ENCODE measurements at places on chromosomes 12 and 14.

- DNase-seq: no peak
Observed at GRCh38 chr12:54840244-54840865, 14.0 kb upstream of the MUCL1 start.

GRCh38 chr12:80186727-80187217, 87.4 kb downstream of the OTOGL start:
- peak; percentile 25 for DNase-seq

DNA sequence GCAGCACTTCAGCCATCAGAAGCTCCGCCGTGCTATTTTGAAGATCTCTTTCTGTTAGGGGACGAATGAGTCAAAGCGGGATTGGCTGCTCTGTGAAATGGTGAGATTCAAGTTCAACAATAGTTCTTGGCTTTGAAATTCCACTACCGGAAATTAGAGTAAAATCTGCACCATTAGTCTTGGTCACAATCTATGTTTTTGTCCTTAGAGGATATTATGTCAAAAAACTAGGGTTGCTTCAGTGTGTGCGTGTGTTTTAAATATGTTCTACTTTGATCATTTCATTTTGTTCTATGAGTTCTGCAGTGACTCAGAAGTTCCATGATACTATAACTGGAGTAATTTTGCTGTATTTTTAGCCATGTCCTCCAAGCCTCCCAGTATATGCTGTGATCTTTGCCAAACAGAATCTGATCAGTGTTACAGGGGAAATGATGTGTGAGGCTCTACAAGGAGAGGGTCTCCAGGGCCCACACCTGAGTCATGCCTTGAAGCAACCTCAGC, 22.6 kb downstream of the GPHB5 start:
- DNase-seq: no peak

GRCh38 chr12:45235087-45236025, 19.5 kb downstream of the ANO6 start:
- no peak for DNase-seq

DNA sequence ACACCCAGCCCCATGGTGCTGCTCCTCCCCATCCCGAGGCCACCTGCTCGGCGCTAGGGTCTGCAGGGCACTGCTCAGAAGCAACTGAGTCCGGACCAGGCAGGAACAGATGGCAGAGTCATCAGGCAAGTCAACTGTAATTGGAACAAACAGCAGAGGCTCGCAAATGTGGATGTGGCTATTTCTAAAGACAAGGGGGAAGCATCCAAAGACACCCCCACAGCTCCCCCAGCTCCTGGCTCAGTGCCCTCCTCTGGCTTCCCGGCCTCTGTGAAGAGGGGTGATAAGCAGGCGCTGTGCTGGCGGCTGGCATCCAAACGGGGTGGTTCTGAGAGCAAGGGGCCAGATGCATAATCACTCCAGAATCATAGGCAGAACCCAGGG, 125.6 kb downstream of the PIWIL1 start:
- DNase-seq: no peak

- no peak for DNase-seq
Observed at GRCh38 chr14:98501335-98501734, 770.7 kb downstream of the BCL11B start.

DNA sequence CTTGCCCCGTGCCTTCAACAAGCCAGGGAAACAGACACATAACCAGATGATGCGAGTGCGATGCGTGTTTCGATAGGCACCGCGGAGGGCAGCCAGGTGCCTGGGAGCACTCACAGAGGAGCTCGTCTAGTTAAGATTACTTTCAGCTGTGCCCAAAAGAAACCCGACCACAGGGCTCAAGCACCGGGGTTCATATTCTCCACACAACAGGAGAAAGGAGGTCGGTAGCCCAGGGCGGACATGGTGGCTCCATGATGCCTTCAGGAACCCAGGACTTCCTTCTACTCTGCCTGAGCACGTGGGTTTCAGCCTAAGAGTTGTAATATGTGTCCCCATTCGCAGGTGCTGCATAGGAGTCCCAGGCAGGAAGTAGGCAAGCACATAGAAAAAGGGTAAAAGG, 53.7 kb upstream of the DDX11 start:
- DNase-seq: no peak

DNA sequence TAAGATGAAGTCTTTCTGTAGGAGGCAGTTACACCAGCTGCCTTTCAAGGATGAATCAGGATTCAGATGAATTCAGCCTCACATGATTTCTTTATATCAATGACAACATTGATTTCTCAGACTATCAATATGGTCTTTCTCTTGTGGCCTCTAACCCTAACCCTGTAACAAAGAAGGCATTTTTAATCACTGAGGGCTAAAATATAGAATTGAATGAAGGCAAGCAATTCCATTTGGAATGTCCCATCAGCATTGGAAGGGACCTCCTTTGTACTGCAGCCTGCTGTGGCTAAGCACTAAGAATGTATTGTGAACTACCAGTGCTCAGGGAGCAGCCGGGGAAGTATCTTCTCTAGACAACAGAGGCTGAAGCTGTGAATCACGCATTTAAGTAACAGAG, 90.6 kb upstream of the FRMD6 start:
- DNase-seq: no peak

GRCh38 chr14:43706900-43707299, 800.2 kb downstream of the FSCB start:
- no peak for DNase-seq

GRCh38 chr12:45743247-45743646, 13.7 kb downstream of the ARID2 start:
- DNase-seq: no peak

GRCh38 chr12:122842505-122843405, 7.5 kb downstream of the HIP1R start:
- no peak for DNase-seq

DNA sequence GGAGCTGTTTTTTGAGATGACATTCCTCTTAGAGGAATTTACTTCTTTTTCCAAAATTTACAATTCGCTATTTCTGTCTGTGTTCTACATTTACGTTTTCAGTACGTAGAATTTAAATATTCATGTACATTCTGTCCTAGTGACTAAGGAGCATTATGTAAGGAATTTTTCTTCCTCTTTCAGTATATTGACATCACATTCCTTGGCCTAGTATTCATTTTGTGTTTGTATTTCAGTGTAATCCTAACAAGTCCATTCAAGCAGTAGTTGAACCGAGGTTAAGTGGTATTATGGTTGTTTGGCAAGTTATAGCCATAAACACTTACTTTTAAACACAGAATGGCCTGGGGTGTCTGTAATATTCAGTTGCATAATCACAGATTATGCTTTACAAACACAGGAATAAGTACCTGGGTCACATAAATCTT, 465.2 kb downstream of the PCNX1 start:
- peak; percentile 15 for DNase-seq

GRCh38 chr12:116165036-116165425, 112.5 kb downstream of the MED13L start:
- no peak for DNase-seq

DNA sequence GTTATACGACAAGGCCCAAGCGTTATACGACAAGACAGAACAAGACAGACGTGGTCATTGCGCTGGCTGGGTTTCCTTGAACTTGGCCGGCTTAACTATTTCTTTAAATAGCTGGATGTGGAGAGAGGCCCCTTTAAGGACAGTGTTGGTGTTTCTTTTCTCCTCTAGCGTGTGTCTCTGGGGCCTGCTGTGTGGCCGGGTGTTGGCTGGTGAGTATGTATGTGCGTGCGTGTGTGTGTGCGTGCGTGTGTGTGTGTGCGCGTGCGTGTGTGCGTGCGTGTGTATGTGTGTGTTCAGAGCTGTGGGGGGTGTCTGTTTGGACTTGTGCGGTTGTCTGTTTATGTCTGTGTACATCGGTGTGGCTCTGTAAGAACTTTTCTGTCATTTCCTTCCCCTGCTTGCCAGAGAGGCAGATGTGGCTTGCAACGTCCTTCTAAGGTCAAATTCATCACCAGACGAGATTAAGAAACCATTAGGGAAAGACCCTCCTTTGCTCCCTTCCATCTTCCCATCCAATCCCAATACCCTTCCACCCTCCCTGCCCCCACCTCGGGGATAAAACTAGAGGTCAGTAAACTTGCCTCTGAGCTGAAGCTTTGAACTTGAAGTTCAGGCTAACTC, 78.6 kb upstream of the TBX3 start:
- DNase-seq: no peak

DNA sequence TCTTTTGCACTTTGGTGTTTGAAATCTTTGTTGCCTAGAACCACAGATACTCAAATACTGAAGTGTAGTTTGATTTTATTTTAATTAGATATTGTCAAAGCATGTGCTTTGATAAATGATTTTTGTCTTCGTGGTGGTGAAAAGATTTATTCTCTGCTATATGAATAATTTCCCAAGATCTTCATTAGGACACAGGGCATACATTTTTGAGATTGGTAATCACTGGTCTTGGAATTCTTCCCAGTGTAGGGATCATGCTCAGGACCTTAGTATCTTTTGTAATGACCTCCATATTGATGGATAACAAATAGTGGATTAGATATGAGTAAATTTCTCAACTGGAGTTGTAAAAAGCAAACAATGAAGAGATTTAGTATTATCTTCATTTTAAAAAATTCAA, 28.2 kb downstream of the TBK1 start:
- no peak for DNase-seq

GRCh38 chr12:123474485-123475245, 16.7 kb downstream of the SNRNP35 start:
- no peak for DNase-seq

DNA sequence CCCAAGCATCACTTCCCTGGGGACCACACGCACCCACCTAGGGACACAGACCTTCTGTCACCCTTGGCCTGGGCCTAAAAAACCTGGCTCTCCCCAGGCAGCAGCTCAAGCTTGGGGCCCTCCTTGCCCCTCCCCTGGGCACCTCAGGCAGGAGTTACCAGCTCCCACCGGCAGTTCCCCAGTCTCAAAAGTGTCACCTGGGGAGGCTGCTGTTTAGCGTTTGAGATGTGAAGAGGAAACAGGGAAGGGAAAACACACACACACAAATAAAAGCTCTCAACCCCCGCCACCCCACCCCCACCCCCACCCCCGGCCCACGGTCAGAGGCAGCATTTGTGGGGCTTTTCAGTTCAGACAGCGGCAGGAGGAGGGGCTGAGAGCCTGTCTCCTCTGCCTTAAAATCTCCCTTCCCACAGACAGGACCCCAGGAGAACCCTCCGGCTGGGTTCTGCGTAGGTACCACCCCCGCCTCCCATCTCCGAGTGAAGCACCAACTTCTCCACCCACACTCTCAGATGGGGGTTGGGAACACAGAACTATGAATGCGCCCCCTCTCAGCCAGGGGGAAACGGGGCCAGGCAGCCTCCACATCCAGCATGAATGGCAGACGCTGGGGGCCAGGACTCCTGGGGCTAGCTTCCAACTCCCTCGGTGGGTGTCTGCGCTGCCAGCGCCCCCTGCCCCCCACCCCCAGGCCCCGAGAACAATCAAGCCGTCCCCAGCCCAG, 3.0 kb downstream of the NCOR2 start:
- DNase-seq: peak; percentile 58

DNA sequence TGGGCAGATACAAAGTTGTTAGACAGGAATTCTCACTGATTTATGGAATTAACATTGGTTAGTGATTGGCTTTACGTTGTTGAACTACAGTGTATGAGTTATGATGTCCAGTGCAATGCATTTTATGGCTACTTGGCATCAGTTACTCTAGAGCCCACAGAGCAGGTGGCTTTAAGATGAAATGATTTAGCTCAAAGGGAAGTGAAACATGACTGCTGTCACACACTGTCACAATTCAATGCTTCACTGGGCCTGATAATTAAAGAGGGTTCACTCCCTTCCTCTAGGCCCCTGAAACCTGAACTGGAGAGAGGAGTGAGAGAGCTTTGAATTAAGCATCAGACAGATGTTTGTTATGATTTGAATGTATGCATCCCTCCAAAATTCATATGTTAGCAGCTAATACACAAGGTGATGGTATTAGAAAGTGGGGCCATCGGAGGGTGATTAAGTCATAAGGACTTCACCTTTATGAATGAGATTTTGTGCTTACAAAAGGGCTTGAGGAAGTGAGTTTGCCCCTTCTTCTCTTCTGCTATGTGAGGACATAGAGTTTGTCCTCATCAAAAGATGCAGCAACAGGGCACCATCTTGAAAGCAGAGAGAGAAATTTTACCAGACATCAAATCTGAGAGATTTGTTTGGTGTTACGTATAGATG, 175.8 kb upstream of the GRIN2B start:
- DNase-seq: peak; percentile 81

DNA sequence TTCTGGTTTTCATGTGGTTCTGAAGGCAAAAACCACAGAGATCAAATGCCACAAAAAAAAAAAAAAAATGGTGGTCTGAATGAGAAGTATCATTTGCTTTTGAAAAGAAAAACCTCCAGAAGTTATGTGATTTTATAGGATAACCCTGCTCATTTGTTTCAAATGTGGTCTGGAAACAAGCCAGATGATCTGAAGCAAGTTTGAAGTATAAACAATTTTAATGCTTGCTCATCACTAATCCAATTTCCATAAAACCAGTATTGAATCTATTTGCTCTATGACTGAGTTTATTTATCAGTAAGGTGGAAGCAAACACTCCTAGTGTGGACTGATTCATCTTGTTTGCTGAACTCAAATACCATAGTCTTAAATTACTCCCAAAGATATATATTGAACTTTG, 407.3 kb upstream of the FLRT2 start:
- DNase-seq: no peak

GRCh38 chr12:72406111-72406510, 133.9 kb downstream of the TRHDE start:
- no peak for DNase-seq

DNA sequence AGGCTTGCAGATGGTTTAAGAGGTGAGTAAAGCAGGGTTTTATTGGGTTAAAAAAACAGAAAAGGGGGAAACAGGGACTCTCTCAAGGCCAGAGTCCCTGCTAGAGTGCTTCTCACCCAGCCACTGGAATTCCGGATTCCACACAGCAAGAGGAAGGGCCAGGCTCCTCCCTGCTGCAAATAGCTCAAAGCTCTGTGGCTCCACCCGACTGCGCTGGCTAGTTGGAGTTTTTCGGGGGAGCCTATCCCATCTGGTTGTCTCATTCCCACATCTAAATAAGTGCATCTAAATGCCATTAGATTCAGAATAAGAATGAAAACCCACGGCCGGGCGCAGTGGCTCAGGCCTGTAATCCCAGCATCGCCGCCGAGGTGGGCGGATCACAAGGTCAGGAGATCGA, 791.5 kb downstream of the SLC16A7 start:
- DNase-seq: no peak

GRCh38 chr12:38159092-38159551, 157.5 kb upstream of the ALG10B start:
- no peak for DNase-seq

GRCh38 chr14:100580316-100581227, 6.6 kb downstream of the BEGAIN start:
- no peak for DNase-seq

GRCh38 chr12:24797901-24798300, 151.0 kb downstream of the BCAT1 start:
- no peak for DNase-seq

DNA sequence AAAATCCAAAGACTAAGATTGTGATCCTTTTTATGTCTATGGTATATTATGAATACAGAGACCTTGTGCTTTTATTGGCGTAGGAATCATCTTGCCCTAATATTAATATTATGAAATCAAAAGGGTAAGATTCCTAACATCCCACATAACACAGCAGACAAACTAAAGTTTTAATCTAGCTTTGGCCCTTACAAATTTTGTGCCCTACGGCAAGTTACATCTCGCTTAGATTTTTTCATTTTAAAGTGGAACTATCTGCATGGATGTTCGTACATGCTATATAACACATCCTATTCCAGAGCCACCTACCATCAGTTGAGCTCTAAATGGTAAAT, 217 bp upstream of the SMIM10L1 start:
- no peak for DNase-seq

GRCh38 chr14:30553311-30553989, 5.5 kb upstream of the G2E3 start:
- DNase-seq: no peak

GRCh38 chr12:85877459-85877858, 3.4 kb downstream of the NTS start:
- no peak for DNase-seq
